ENCODE measurements at places on chromosomes 1 and 21.

- DNase-seq, result no peak
Observed at GRCh38 chr1:20530901-20531300, 21.5 kb upstream of the FAM43B start.

DNA sequence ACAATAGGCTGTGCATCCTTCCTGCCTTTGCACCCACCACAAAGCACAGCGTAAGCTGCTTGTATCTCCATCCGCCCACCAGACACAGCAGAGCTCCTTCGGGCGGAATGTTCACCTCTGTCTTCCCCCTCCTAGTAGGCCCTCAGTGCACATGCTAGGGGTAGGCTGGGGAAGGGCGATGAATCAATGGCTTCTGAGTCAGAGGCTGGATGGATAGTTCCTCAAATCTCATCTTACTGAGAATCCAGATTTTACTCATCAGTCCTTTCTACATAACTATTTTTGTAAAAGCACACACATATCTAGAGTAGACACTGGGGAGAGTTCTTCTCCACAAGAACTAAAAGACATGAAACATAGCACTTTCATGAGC, 73.8 kb downstream of the BCAR3 start:
- DNase-seq, result no peak

GRCh38 chr1:205324781-205325180, 3.2 kb upstream of the NUAK2 start:
- no peak for DNase-seq

- DNase-seq, result no peak
Observed at GRCh38 chr1:218969006-218969405, 204.7 kb upstream of the LYPLAL1 start.

- DNase-seq, result no peak
Observed at GRCh38 chr1:172832006-172832725, 173.3 kb downstream of the FASLG start.

DNA sequence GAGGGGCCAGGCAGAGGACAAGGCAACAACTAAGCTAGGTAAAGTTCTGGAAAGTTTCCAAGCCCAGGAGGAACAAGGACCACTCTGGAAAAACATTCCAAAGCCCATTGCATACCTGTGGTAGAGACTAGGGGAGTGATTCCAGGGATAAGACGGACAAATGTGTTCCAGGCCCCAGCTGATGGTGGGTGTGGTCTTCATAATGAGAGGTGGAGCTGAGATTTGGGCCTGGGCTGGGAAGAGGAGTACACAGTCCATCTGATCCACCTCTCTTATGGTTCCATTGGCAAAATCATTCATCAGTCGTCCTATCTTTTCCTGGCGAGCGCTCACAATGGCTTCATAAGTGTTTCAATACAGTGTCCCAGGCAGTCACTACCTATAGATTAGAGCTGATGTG, 4.5 kb downstream of the KLHDC7A start:
- no peak for DNase-seq

- DNase-seq, result no peak
Observed at GRCh38 chr21:42586406-42586805, 67.0 kb upstream of the PDE9A start.

GRCh38 chr1:66764994-66765578, 12.8 kb downstream of the DYNLT5 start:
- DNase-seq, result no peak

- no peak for DNase-seq
Observed at GRCh38 chr1:7768583-7768982, 2.5 kb upstream of the VAMP3 start.

- DNase-seq, result no peak
Observed at GRCh38 chr1:43968348-43968948, 1.4 kb upstream of the DPH2 start.

DNA sequence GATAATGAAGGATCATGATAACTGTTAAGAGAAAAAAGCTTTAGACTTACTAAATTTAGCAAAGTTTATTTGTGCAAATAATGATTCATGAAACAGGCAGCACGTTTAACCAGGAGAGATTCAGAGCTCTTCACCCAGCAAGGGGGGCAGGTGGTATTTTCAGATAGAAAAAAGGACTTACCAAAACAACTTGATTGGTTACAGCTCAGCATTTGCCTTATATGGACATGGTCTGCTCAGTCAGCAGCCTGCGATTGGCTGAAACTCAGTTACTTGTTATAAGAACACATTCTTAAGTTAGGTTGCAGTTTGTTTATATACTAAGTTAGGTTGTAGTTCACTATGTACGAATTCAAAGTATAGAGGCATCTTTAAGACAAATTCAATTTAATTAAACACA, 165.6 kb downstream of the DUSP10 start:
- DNase-seq, result no peak

GRCh38 chr21:27192281-27192949, 225.5 kb upstream of the ADAMTS5 start:
- DNase-seq, result no peak

DNA sequence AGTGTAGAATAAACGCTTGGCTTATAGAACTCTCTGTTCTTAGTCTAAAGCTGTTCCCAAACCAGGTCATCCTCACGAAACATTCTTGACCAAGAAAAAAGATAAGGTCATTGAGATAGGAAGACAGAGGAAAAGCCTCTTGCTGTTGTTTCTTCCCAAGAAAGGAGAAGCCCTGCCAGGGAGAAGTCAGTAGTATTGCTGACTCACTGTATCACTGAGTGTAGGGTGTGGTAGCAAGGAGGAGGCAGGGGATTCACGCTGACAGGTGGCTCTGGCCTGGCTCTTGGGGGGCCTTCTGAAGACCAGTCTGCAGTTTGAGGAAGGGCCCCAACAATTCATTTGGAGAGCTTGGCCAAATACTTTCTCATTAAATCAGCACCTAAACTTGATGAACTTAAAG, 97.8 kb downstream of the CD247 start:
- DNase-seq, result no peak

DNA sequence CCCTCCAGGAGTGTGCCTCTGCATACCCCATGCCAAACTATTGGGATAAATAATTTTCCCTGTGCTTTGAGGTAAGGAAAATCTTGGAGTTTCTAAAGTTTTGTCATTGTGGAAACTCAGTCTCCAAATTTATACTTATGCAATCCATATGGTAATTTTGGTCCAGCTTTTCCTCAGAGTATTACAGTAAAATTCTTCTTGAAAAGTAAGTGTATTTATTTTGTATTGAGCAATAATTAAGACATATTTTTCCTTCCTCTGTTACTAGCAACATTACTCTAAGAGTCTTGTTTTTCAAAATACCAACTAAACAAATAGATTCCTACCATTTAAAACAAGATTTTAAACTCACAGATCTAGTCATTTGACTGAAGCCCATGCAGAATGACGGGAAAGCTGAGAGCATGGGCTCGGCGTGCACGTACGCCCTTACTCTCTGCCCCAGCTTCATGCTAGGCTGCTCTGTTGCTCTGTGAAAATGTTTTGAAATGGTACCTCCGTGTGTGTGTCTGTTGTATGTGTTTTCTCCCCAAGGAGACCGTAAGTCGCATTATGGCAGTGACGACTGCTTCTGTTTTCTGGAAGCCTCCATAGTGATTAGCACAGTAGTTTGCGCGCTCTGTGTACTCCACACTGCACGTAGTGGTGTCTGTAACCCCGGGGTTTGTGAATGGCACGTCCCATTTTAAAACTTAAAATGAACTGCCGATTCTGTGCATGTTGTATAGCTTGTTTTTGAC, 165.3 kb downstream of the SDCCAG8 start:
- no peak for DNase-seq

GRCh38 chr1:213211201-213211600, 160.2 kb downstream of the RPS6KC1 start:
- DNase-seq, result no peak

- DNase-seq, result no peak
Observed at GRCh38 chr1:172344444-172344843, 76.0 kb upstream of the C1orf105 start.
